ENCODE measurements at places on chromosomes 3 and 15. TPM values are rescaled to one million over a fixed set of nuclear protein-coding genes. Genes with fewer than 3 reads are reported as not detected.

GRCh38 chr15:78069052-78069414 is 8.5 kb downstream of the TBC1D2B start:
- DNase-seq = no peak

DNA sequence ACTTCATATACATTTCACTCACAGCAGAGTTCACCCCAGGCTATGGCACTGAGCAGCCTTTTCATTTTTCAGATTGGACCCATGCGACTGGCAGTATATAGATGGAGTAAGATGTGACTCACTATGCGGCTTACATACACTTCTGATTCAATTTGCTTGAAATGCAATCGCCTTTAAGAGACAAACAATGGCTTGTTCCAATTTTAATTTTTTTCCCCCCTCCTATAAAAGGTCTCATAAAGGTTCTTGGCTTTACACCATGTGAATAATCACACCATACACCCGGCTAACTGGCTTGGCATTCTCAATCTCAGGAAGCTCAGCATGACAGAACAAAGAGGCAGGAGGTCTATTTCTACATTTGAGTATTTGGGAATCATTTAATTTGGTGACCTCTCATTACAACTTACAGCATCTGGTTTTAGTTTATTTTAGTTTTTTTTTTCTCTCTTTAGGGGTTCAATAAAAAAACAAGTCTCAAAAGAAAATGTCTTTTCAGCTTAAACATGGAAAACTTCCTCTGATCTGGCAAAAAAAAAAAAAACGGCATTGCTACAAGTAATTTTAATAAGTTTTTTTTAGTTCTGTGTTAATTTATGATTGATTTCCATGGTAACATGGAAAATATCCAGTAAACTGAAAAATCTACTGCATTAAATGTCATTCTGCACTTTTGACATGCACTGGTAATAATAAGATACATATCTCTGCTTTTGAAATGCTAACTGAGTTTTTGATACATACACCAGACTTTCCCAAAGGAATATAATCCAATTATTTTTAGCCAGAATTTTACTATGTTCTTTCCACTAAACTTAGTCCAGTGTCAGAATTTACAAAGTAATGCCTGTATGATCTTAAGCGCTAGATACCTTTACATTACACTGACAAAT is 38.8 kb downstream of the GADL1 start:
- DNase-seq = peak; percentile 23

DNA sequence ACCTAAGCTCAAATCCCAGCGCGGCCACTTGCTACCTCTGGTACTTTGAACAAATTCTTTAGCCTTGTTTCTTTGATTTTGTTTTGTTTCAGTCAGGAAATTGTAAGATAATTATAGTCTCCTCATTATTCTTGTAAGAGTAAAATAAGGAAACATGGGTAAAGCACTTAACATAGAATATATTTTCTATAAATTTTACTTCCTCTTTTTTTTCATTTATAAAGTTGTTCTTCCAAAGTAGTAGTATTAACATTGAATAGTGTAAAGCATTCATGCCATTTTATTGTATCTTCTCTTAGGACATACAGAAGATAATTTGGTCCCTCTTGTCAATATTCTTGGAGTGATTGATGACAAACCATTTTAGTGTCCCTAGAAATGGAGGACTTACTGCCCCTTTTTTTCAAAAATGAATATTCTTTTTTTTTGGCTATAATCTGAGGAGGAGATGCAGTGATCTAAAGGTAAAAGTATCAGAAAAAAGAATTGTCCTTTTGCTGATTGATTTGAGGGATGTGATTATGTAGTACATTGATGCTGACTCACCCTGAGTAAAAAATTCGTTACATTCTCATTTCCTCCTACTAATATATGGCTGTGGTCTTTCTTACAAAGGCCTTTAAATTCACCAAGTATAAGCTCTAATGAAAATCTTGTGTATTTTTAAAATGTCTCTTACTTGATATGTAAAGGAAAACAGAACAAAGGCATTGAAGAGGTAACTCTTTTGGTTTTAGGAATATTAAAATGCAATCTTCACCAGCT is 51.0 kb downstream of the ALCAM start:
- no peak for DNase-seq

DNA sequence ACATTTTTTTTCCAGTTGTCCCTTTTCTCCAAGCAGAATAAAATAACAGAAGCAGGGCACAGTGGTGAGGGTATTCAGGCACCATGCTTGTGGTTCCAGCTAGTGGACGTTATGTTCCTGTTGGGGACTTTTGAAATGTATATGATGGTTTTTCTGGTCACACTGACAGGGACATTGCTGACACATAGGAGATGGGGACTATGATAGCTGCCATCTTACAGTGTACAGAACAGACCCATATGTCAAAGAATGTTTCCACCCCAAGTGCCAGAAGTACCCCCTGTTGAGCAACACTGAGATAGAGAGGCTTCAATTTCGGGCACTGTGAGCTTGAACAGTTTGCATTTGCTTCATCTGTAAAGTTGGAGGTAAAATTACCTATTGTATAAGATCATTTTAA is 38.6 kb downstream of the MCTP2 start:
- DNase-seq = no peak

The EXD1 gene
- total RNA-seq = 0.37 TPM

The PAQR9 gene
- total RNA-seq = not detected
